Stimulated activated CD8-positive, alpha-beta memory T cell treated with anti-CD3 and anti-CD28 coated beads, Interleukin-15, amount 100 ng/mL, for 1 hour (primary cell): ENCODE measurements at places on chromosomes 2 and 18.

DNA sequence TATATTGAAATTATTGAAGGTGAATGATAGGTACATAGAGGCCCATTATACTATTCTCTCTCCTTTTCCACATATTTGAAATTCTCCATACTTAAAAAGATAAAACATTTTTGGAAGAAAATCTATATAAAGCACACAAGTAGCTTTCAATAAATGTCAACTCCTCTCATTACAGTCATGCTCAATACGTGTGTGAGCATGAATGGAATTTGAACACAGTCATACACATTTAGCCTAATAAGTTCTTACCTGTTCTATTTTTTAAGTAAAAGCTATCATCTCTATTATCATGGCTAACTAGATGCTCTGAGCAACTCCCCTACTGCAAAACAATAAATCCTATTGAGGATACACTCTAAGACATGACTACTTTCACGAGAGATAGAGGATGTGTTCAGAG, 41.9 kb upstream of the SPATS2L start:
- no peak for DNase-seq

DNA sequence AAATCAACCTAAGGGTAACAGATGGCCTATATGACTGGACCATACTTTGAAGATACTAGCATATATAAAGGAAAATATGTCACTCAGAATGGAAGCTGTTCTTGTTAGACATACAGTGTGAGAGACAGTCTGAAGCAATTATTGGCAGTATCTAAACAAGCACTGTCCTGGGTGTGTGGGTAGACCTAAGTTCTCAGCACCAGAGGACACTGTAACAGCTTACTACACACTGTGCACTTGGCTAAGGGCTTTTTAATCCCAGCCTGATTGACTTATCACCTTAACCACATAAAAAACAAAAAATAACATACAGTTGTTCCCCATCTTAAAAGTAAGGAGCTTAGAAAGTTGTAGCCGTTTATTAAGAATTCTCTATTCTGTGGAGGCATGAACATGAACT, 1066.1 kb upstream of the FANCL start:
- DNase-seq = no peak

DNA sequence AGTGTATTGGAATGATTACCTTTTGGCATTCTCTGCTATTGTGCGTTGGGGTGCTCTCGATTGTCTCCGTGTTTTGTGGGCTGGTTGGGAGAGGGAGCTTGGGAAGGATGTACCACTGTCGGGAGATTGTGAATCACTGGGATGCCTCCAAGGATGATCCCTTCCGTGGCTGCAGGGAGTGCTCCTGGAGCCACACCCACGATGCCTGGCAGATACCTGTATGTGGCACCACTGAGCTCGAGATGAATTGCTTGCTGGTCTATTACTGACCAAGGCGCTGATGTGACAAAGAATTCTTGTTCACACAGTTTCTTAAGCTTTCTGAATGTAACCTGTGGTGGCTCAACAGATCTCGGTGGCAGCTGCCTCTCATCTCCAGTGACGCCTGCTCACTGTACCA, 159.7 kb upstream of the LHCGR start:
- no peak for DNase-seq

GRCh38 chr2:69244882-69245281, 142.1 kb downstream of the GFPT1 start:
- no peak for DNase-seq

GRCh38 chr2:9330612-9331270, 92.6 kb downstream of the ITGB1BP1 start:
- no peak for DNase-seq

DNA sequence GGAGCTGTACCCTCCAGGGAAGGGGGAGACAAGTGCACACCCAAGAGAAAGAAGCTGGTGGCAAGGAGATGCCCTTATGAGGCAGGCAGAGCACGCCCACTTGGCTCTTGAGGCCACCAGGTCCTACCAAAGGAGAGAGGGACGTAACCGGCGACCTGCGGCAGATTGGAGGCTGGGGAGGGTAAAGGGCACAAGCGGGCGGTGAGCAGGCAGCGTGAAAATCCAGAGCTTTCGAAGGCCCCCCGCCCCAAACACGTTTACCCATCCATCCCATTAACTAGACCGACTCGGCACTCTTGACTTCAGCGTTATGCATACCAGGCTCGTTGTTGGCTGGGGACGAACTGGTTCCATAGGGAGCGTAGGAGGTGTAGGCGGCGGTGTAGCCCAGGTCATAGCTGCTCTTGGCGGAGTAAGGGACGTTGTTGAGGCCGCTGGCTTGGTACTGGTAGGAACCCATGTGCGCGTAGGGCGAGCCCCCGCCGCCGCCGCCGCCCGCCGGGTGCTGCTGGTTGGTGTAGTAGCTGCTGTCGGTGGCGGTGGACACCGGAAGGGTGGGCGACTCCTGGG, 794 bp downstream of the DLX2 start:
- no peak for DNase-seq

GRCh38 chr18:48467231-48467630, 58.0 kb upstream of the ZBTB7C start:
- DNase-seq = no peak

DNA sequence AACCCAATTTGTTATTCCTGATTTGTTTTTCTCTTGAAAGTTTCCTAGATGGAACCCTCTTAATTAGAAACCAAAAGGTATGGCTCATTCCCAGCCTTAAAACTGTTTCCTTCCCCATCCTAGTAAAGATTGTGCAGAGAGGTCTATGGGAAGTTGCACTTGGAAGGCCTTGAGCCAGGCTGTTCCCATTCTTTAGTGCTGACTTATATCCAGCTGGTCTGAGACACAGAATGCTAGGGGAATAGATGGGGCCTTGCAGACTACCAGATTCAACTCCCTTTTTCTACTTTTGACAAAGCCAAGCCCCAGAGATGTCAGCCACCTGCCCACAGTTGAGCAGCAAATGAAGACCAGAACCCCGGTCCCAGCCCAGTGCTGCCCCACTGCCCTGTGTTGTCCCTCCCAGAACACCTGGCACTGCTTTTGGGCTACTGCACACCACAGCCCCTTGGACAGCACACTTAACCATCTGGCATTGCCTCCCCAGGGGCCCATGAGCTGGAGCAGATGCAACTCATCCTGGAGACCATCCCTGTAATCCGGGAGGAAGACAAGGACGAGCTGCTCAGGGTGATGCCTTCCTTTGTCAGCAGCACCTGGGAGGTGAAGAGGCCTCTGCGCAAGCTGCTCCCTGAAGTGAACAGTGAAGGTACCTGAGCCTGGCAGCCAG, 98.2 kb downstream of the MRO start:
- no peak for DNase-seq

DNA sequence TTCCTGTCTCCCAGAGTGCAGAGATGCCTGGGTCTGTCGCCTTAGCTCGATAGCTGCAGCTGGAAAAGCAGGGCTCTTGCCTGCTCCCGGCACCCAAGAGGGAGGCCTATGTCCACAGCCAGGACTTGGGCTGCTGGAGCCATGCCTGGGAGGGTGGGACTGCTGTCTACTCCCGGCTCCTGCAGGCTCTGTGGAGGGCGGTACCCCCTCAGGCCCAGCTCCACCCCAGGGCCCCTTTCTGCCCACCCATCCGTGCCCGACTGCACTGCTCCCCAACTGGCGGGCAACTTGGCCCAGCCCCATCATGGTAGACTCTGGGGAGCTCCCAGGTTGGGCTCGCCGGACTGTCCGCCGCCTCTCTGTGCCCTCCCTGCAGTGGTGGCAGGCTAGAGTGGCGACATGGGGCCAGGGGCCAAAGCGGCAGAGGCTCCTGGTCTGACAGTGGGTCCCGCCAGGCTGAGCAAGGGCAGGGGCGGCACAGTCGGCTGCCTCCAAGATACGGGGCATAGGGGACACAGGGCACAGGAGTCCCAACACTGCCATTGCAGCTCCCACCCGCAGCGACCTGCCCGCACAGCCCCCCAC, 901.0 kb downstream of the CCDC85A start:
- DNase-seq = no peak

- DNase-seq = no peak
These were observed 31.4 kb upstream of the NRP2 start for GRCh38 chr2:205650931-205651330.

GRCh38 chr2:62382757-62383156, 123.2 kb downstream of the TMEM17 start:
- DNase-seq = no peak

DNA sequence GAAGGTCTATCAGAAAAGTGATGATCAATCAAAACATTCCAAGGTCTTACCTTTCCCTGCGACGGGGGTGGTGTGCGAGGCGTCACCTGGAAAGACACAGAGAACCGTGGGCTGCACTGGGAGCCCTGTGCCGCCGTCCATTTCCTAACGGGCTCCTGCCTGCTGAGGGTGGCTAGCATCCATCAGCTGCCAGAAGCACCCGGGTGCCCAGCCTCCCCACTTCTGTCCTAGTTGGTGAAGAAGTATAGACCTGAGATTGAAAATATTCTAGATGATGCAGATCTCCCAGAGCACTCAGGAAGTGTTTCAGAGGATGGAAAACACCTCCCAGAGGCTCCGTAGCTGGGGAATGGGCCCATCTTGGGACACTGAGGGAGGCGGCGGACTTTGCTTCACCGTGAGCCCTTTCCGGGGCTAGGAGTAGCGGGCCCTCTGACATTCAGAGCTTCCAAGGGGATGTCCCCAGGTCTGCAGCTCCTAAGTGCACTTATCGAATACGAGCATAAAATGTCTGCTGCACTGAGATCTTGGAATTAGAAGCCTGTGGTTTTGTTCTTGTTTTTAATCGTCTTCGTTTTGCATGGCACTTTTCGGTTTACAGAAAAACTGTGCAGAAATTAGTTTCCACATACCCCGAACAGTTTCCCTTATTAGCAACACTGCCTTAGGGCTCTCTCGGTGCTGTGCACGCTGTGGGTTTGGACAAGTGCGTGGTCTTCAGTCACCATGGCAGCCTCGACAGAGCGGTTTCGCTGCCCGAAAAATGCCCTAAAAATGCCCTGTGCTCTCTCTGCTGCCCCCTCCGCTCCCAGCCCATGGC, 143.5 kb downstream of the MBP start:
- DNase-seq = no peak

DNA sequence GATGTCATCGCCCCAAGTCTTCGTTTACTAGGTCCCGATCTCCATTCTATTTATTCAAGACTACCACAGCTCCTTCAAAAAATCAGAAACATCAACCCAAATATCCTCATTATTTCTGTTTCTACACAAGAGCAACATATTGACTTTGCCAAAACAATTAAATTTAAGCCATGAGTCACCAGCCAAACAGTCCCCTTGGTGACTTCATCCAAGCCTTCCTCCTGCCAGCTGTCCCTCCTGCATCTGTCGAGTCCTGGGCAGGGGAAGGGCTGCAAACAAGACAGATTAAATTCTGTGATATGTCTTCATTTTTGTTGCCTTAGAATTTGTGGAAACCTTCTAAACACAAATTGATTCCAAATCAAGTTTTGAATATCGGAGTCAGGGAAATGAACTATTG, 110.3 kb downstream of the SP3 start:
- no peak for DNase-seq

DNA sequence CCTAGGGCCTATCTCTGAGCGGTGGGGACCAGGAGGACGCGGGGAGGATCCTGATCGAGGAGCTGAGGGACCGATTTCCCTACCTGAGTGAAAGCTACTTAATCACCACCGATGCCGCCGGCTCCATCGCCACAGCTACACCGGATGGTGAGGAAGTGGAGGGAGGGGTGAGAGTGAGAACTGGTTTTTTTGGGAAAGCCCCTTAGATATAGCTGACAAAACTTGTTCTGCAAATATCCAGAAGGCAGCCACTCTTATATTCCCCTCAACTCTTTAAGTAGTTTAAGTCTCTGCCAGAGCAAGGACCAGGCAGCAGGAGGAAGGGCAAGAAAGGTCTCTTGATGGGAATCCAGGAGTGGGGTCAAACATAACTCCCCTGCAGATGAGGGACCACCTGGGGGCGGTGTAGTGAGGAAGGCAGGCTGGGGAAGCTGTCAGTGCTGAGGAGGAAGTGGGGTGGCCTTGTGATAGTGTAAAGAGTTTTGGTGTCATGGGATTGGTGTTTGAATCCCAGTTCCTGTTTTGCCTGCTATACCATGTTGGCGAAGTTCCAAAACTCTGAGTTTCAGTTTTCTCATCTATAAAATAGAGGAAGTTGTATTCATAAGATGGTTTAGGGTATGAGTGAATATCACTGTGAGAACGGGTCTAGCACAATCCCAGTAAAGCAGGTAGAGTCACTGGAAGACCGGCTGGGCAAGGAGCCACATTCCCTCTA, 3.4 kb downstream of the NAGK start:
- DNase-seq = peak; percentile 20

- no peak for DNase-seq
These were observed 77.8 kb upstream of the SETBP1 start for GRCh38 chr18:44602845-44603244.

- no peak for DNase-seq
These were observed 533.7 kb downstream of the TDRD15 start for GRCh38 chr2:21657445-21657844.

- no peak for DNase-seq
These were observed 140.9 kb upstream of the B3GNT2 start for GRCh38 chr2:62054916-62055450.

DNA sequence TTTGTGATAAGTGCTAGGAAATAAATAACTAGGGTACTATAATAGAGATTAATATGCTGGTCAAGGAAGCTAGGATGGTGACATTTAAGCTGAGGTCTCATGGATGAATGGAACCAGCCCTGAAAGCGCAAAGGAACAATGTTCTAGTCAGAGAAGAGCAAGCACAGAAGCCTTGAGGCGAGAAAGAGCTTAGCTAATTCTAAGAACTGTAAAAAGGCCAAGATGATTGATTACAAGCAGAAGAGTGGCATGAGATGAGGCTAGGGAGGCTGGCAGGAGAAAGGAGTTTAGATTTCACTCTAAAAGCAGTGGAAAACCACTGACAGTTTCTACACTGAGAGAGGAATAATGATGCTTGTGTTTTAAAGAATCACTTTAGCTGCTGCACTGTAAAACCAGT, 3.4 kb upstream of the YIPF4 start:
- DNase-seq = no peak

- no peak for DNase-seq
These were observed 3.1 kb downstream of the KCNE4 start for GRCh38 chr2:223055140-223055539.

DNA sequence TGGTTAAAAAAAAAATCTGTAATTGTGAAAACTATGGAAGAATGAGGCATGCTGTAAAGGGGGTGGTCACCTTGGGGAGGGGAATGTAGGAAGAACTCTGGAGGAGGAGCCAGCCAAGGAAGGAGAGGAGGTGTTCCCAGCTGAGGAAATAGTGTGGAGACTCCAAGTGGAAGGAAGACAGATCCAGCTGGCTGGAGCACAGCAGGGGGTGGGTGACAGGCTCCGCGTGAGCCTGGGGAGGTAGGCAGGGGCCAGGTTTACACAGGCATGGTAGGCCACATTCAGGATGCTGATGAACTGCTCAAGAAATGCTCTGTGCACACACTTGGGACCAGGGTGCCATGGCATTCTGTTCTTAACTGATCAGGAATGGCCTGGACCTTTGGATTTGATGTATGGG, 16.8 kb downstream of the AFF3 start:
- DNase-seq = no peak

- DNase-seq = no peak
These were observed 1.2 kb downstream of the ANKMY1 start for GRCh38 chr2:240556553-240557100.
